HEK293T (cell line): ENCODE measurements at places on chromosomes 7 and 10.

DNA sequence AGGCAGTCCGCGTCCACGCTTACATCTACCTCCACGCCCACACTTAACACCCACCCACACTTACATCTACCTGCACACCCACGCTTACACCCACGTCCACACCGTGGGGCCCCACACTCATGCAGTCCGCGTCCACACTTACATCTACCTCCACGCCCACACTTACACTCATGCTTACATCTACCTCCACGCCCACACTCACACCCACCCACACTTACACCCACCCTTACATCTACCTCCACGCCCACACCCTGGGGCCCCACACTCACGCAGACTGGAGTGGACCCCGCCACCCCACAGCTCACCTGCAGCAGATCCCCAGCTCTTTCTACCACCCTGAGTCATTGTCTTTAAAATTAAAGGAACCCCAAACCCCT is 32.4 kb upstream of the PWWP2B start:
- DNase-seq = no peak

- DNase-seq = peak; percentile 85
These were observed 6.2 kb upstream of the RRP12 start for GRCh38 chr10:97407211-97407951.

DNA sequence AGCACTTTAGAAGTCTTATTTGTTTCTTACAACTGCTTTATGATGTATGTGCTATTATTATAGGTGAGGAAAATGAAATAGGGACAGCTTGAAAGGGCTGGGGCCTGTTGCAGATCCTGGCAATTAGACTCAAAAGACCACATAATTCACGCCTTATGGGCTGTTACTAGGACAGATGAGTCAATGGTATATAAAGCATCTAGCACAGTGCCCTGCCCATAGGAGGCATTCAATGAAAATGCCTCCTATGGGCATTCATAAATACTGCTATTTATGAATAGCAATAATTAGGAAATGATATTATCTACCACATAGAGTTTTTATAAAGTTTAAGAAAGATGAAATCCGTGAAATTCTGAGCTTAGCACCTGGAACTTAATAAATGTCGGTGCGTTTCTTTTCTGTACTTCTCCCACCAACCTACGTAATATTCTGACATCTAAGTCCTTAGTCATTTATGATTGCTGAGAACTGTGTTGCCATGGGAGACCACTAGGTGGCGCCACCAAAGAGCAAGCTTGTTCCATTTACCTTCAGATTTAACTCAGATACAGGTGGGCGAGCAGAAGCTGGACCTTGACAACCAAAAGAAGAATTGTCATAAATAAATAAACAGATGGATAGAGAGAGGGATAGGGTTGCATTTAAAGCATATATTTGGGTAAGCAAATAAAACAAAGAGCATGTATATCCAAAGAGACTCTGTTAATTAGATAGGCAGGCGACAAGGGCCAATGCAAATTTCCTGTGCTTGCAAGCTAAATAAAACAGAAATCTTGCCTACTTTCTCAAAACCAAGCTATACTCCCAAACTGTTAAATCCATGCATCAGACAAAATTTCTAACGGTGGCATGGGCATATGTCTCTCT is 699.9 kb downstream of the INHBA start:
- peak; percentile 36 for DNase-seq

DNA sequence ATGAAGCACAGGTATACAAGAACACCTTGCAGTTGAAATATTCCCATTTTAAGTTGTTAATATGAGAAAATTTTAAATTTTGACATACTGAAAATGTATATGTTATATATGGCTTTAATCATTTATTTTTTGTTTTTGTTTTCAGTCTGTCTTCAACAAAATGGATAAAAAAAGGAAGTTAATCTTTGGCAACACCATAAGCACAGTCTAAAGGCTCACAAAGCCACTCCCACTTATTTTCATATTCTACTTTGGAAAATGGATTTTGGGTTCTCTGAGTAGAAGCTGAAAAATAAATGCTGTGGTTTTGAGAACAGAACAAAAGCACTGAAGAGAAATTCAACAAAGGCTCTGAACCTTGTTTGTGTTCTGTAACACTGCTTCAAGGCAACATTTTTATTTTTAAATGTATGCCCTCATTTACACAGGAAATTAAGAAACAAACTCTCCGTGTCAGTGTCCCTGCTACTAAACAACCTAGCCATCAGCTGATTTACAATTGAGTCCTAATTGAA is 81.3 kb upstream of the LRRN3 start:
- no peak for DNase-seq

DNA sequence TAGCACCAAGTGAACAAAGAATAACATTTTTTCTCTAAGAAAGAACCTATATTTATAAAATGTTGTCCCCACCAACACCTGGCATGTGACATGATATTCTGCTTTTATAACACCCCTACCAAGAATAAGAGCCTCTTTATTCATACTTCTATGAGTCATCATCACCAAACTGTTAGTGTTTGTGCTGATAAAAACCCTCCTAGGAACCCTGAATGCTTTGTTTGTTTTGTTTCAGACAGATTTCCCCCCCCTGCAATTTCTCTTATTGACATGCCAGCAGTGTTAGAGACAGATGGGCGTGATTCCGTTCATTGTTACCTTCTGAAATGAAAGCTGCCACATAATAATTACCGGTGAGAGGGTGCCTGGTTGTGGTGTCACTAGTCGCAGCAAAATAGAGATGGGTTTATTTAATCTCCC is 651.1 kb downstream of the SORCS1 start:
- no peak for DNase-seq

- DNase-seq = no peak
These were observed 8.2 kb downstream of the INPP5A start for GRCh38 chr10:132545659-132546367.

DNA sequence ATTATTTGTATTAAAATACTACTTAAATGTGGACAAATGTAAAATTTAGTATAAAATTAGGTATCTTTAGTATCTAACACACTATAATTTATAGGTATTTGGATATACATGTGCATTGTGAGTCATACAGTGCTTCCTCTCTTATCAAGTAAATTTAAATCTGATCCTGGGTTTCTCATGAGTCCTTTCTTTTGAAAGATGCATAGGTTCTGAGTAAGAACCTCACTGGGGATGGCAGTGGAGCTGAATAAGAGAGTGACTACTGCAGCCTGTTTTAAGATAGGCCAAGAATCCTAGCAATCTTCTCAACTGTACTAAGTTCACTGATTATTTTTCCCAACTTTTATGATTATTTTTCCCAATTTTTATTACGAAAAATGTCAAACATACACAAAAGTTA is 16.2 kb downstream of the CEP55 start:
- DNase-seq = no peak

DNA sequence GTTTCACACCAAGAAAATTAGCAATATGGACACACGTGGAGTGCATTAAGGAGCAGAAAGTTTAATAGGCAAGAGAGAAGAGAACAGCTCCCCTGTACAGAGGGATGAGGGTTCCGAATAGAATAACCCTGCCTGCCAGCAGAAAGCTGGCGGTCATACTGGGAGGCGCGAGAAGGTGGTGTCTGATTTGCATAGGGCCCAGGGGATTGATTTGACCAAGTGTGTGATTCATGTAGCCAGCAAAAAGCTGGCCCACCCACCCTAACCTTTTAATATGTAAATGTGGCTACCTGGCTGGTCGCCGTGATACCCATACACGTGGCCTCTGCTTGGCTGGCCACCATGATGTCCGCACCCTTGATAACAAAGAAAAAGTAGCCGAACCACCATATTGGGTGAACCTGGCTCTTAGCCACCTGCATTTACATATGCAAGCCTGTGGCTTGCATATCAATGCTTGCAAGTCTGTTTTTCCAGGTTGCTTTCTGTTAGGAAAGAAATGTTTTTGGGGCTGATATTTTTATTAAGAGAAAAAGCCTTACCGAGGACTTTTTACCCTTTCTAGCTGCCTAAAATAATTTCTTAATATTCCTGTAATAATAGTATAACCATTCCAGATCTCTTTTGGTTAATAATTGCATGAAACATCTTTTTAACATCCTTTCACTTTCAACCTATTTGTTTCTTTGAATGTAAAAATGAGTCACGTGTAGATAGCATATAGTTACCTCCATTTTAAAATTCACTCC is 20.5 kb upstream of the VWDE start:
- no peak for DNase-seq
